ENCODE measurements at places on chromosomes 1 and 21.

GRCh38 chr1:38151399-38151798, 104.8 kb upstream of the POU3F1 start:
- no peak for DNase-seq

DNA sequence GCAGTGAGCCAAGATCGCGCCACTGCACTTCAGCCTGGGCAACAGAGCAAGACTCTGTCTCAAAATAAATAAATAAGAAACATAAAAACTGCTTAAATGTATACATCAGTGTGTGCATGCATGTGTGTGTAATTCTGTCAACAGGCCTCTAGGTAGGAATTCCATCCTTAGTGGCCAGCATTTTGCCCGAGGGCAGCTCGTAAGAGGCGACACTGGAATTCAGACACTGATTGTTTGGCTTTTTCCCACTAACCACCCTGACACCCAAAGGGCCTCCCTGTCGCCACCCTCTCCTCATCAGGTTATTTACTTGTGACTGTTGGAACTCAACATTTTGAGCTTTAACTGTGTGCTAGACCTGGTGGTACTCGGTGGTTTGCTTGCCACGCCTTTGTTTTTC, 64.0 kb upstream of the KIF1B start:
- no peak for DNase-seq

DNA sequence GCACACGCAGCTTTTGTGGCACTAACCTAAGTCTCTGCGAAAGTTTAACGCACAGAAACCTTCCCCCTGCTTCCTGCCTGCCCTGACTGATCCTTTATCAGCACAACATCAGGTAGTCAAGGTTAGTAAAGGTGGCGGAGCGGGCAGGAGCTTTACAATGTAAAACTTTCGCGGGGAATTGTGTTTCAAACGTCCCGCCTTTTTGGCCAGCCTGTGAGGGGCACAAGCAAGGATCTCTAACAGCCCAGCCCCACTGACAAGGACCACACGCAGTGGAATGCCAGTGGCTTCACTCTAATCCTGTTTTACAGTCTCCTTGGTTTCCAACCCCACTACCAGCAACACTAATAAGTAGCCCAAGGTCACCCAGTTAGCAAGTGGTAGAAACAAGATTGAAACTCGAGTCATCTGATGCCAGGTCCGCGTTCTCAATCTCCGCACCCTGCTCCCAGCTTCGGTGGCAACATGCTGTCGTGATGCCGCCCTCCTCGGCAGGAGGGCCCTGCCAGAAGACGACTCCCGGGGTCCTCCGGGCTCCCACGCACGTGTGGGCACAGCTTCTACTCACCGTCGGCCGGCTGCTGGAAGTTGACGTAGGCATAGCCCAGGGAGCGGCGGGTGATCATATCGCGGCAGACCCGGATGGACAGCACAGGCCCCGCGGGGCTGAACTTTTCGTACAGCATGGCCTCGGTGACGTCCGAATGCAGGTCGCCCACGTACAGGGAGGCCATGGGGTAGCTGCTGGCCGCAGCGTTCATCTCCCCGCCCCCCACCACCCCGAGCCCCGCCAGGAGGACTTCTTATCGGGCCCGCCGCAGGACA, 1.2 kb downstream of the PABPC4 start:
- peak; percentile 42 for DNase-seq

DNA sequence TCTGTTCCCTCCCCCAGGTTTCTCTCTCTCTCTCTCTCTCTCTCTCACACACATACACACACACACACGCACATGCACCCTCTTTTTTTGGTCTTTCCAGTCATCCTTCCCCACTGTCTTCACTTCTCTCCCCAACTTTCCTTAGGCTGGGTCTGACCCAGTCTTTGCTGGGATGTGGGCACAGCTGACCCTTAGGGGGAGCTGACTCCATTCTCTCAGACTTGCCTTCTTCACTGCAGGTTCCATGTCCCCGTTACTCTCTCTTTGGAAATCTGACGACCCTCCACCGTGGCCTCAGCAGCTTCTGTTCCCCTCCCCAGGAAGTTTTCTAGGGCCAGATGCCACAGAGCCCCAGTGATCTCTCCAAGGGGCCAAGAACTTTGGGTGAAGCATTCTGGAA, 2.1 kb downstream of the DISP3 start:
- no peak for DNase-seq

- DNase-seq: no peak
These were observed 18.5 kb downstream of the NTMT2 start for GRCh38 chr1:170164103-170164763.

GRCh38 chr1:55313903-55314302, 98.7 kb upstream of the USP24 start:
- DNase-seq: no peak

DNA sequence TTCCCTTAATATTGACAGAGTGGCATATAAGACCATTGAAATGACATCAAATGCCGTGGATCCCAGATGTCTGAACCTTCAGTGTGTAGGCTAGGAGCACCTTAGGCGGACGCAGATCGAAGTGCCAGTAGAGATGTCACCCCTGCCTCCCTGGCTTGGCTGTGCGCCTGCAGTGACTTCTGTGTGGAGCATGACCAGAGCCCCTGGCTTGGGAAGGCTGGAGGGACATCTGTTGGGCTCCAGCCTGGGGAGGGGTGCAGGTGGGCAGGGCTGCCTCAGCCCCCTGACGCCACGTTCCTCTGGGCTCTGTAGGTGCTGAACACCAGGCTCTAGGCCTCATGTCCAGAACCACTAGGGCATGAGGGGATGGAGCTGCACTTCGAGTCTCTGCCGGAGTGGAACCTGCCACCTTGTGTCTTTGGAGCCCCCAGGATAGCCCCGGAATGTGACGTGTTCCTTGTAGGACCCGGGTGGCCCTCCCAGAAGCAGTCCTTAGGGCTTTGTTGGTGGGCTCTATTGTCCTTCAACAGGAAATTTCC, 103.8 kb downstream of the ADARB1 start:
- no peak for DNase-seq

GRCh38 chr1:239706245-239706892, 320.0 kb downstream of the CHRM3 start:
- no peak for DNase-seq

DNA sequence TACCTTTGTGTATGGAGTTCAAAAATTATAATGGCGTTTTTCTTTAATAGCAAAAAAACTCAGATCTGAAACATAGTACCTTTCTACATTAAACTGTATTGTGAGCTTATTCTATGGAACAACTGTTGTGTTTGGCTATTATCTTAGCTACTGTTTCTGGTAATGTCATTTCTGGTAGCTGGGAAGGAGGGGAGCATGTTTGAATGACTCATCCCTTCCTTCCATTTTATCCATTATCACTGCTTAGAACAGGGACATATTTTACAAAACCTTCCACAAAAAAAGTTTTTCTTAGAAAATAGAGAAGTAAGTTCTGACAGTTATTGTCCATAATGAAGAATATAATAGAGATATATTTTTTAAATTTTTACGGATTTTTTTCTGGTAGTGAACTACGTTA, 128.3 kb downstream of the NRDC start:
- DNase-seq: no peak

GRCh38 chr1:93394514-93394913, 48.8 kb downstream of the DR1 start:
- no peak for DNase-seq

- DNase-seq: no peak
These were observed 332.9 kb upstream of the FMN2 start for GRCh38 chr1:239758756-239759155.

DNA sequence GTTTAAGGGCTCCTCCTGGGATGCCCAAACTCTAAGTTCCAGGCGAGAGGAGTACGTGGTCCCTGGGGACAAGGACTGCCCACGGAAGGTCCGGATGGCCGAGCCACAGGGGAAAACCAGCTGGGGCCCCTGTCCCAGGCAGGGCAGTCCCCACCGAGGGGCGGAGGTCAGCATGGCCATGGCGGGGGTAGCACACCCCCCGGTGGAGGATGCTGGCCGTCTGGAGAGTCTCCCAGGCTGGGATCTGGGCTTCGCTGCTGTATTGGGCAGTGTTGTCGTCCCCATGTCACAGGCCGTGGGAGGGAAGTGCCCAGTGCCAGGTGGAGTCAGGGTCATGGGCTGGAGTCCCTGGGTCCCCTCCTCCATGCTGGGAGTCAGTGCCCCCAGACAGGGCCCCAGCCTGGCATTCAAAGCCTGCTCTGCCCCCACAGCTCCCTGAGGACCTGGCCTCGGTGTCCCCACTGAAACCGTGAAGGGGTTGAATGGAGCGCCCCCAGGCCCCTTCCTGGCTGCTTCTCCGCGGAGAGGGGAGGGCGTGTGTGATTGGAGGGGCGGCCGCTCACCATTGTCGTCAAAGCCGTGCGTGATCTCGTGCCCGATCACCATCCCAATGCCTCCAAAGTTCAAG, 6.8 kb downstream of the PRXL2B start:
- no peak for DNase-seq

DNA sequence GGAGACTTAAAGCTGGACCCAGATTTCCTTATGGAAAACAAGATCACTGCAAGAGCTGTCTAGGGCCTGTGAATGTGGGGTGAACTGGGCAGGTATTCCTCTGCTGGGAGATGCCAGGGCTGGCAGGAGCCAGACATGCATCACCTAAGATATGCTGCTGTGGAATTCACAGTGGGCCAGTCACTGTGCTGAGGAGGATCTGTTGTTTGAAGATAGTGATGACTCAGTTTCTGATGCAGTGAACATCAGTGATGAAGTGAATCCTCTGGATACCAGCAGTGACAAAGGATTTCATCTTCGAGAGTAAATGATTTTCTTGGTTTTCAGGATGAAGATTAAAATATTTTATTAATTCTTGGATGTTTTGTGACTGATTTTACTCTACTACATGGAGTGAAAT, 29.9 kb upstream of the CAMSAP2 start:
- no peak for DNase-seq

DNA sequence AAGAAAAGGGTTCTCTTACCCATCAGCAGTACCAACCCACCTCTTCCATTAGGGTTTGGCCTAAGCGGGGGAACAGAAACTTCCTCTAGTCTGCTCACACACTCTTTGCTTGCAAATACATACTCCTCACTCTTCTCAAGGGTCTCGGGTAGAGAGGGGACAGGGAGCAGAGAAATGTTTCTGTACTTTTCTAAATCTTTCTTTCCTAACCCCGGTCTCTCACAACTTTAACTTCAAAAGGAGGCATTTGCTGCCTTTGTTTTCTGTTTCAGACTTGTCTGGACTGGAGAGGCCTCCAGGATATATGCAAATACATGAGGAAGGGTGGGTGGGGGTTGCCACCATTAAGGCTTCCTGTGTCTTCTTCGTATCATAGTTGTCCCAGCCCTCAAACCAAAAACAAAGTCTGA, 10.5 kb upstream of the LAX1 start:
- no peak for DNase-seq

GRCh38 chr1:212447478-212447877, 14.8 kb downstream of the NENF start:
- no peak for DNase-seq

GRCh38 chr1:230204842-230205241, 137.8 kb downstream of the GALNT2 start:
- no peak for DNase-seq

DNA sequence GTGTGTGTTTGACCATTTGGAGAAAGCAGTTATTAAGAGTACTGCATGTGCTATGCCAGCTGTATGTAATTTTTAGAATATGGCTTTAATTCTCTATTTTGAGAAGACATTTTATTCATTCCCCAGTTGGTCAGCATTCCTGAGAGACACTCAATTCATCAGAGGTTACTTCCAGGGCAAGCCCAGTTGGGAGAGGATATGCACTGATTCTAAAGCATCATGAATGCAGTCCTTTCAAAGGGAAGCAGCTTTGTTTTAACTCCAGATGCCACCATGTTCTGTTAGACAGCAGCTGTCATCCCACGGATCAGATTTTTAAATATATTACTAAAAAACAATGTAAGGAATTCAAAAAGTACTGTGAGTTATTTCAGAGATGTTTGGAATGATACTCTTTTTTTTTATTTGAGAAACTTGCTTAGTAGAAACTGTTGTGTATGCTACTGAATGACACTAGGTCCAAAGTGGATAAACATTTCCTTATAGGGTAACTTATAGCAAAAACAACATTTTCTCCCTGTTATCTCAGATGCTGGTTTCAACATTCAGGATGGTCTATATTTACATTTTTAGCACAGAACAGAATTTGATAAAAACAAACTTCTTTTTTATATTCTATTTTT, 149.5 kb upstream of the B3GALT2 start:
- no peak for DNase-seq

DNA sequence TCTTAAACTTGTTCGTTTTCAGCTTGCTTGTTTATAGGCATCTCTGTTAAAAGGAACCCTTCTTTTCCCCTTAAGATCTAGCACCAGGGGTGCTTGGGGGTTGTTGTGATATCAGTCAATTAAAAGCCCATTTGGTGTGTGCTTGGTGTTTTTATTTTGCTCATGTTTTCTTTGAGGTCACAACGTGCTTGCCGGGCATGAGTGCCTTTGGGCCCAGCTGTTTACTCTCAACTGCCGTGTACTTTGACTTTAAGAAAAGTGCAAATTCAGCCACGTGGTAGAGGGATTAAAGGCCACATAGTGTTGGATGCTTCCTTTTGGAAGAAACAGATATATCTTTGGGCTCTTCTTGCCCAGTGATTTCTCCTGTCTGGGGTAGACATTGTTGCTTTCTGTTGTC, 10.5 kb downstream of the ARID1A start:
- no peak for DNase-seq

GRCh38 chr1:21234779-21235178, 55.5 kb downstream of the ECE1 start:
- no peak for DNase-seq

GRCh38 chr1:210185063-210185462, 47.5 kb upstream of the SERTAD4 start:
- no peak for DNase-seq

DNA sequence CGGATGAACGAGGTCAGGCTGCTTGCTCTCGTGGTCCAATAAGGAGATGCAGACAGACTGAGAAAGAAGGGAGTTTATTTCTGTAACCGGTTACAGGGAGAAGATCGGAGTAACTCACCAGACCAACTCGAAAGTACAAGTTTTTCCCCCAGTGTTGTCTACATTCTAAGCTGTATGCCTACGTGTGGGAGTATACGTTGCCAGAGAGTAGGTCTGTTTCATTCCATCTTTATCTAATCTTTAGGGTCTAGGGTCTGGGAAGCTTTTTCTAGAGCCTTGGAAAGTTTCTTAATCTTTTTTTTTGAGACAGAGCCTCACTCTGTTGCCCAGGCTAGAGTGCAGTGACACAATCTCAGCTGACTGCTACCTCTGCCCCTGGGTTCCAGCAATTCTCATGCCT, 4.7 kb upstream of the PADI1 start:
- DNase-seq: no peak

- DNase-seq: no peak
These were observed 96.6 kb downstream of the RIPK4 start for GRCh38 chr21:41670056-41670805.

DNA sequence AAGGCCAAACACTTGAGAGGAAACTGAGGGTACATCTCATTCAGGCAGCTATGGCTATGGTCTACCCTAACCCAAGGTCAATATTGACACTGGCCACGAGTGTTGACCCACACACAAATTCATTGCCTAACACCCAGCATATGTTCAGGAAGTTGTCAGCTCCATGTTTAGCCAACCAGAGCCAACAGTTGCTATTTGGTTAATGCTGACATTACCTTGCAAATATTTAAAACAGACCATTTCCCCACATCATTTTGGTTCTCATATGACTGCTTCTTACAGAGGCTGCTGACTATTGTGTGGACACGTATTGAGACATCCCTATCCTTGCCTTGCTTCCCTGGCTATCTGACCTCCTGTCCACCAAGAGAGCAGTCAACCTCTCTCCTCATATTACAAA, 97.3 kb downstream of the LMX1A start:
- DNase-seq: no peak

- peak; percentile 67 for DNase-seq
These were observed 73.2 kb upstream of the ABCG1 start for GRCh38 chr21:42145569-42146272.
